Chondrocyte (in vitro differentiated cells): ENCODE measurements at places on chromosomes 6 and 20. TPM values are rescaled to one million over a fixed set of nuclear protein-coding genes. Genes with fewer than 3 reads are reported as not detected.

- no peak for DNase-seq
- no peak overlapping the region for H3K4me3 ChIP-seq
- no peaks in the 10 kb centered on the region for H3K27me3 ChIP-seq
- peaks cover 1% of the 10 kb centered on the region for H3K36me3 ChIP-seq
These were observed 73.0 kb upstream of the PBOV1 start for GRCh38 chr6:138291036-138291848.

GRCh38 chr6:68572525-68572924, 62.6 kb upstream of the ADGRB3 start:
- no peak overlapping the region for H3K4me3 ChIP-seq
- no peak for DNase-seq
- H3K27me3 ChIP-seq = peaks cover 18% of the 10 kb centered on the region

DNA sequence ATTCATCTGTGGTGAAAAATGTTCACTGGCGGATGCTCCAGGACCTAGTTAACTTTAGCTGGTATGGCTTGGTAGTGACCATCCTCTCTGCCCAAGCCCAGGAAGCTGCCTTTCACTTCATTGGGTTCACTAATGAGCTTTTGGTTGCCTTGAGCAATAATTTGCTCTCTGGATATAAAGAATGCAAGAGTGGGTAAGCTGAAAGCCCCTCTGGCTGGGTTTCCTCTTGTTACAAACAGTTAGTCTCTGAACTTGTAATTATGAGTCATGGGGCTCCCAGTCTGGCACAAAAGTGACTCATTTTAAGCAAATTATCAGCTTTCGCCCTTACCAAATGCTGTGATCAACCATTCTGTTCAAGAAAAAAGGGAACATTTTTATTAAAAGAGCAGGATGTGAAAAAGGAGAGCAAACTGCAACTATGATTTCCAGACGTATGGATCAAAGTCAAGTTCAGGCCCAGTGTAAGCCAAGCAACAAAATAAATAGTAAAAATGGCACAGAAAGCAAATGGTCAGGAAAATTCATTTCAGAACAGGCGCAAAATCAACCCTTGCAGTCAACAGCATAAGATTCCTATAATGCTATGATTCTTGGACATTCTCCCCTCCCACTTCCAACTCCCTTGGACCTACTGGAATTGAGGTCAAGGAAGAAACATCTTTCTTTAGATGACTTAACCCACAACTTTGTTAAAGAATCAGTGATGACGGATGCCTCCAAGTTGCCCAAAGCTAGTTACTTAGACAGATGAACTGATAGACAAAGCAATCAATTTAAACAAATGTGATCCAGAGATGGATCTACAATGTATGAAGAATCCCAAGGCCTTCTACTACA, 130.0 kb upstream of the KCNK16 start:
- H3K4me3 ChIP-seq = no peak overlapping the region
- H3K27ac ChIP-seq = no peak overlapping the region
- peaks cover 7% of the 10 kb centered on the region for H3K36me3 ChIP-seq
- peaks cover 32% of the 10 kb centered on the region for H3K4me1 ChIP-seq
- DNase-seq = no peak
- no peaks in the 10 kb centered on the region for H3K27me3 ChIP-seq

DNA sequence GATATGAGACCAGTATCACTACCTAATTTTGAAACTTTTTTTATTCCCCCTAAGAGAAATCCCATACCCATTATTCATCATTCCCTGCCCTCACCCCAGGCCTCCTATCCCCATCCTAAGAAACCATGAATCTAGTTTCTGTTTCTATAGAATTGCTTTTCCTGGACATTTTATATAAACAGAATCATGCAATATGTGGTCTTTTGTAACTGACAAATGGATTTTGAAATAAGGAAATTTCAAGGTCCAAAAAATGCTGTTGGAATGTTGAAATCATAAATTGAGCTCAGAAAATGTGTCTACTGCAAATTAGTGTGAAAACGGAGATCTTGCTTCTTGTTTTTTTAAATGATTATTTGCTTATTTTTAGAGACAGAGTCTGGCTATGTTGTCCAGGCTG, 25.1 kb downstream of the RNF217 start:
- no peaks in the 10 kb centered on the region for H3K27me3 ChIP-seq
- H3K27ac ChIP-seq = peak overlapping the region; percentile 88
- peaks cover 6% of the 10 kb centered on the region for H3K36me3 ChIP-seq
- H3K4me3 ChIP-seq = peak overlapping the region; percentile 35
- peaks cover 73% of the 10 kb centered on the region for H3K4me1 ChIP-seq

ZKSCAN8 gene
- 21.4 to 25.6 TPM (median 22.2 TPM) in 3 replicates for total RNA-seq

HLA-DRA gene
- total RNA-seq = not detected in 3 replicates

JAG1 gene
- 161 to 510 TPM (median 505 TPM) in 3 replicates for total RNA-seq
